CD8-positive, alpha-beta memory T cell (primary cell): ENCODE measurements at places on chromosomes 2 and 18. TPM values are rescaled to one million over a fixed set of nuclear protein-coding genes. Genes with fewer than 3 reads are reported as not detected.

DNA sequence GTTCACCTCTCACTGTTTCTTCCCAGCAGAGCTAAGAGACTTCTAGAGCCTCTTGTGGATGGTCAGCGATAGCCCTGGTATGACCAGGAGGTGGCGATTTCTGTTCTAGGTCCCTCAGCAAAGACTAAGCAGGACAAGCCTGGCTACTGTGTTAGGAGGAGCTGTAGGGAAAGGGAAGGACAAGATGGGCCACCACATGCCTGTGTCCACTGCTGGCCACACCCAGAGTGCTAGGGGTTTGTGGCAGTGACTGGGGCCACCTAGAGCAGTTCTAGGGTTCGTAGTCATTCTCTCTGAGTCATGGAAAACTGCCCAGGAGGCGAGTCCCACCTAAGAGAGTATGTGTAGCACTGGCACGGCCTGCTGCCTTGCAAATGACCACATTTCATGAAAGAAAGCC, 179.4 kb downstream of the ALPK2 start:
- no peaks in the 10 kb centered on the region for H3K36me3 ChIP-seq
- H3K27ac ChIP-seq: no peak overlapping the region
- H3K4me1 ChIP-seq: no peaks in the 10 kb centered on the region
- no peak for DNase-seq
- no peak overlapping the region for H3K4me3 ChIP-seq

The C2orf81 gene
- total RNA-seq: 3.2 TPM

- no peaks in the 10 kb centered on the region for H3K36me3 ChIP-seq
- no peak overlapping the region for H3K27ac ChIP-seq
- H3K4me3 ChIP-seq: no peak overlapping the region
- H3K27me3 ChIP-seq: no peaks in the 10 kb centered on the region
- H3K4me1 ChIP-seq: peaks cover 3% of the 10 kb centered on the region
Observed at GRCh38 chr2:237722616-237723015, 76.0 kb upstream of the RBM44 start.

DNA sequence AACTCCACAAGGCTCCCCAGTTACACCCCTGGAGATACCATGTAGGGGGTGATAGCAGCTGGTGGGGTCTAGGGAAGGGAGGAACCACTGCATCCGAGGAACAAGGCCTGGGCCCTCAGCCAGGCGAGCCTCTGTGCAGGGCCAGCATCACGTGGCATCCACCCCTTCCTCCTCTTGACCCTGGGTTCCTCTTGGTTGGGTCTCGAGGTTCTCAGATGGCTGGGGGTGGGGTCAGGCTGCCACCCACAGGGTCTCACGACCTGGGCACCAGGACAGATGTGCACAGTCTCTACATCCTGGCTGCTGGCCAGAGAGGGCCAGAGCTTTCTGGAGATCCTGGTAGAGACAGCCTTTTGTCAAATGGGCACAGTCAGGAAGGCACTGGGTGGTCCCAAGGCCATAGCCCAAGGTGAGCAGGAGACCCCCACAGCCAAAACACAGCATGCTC, 10.4 kb downstream of the HS6ST1 start:
- H3K4me3 ChIP-seq: no peak overlapping the region
- no peak for DNase-seq
- H3K4me1 ChIP-seq: no peaks in the 10 kb centered on the region
- H3K27ac ChIP-seq: no peak overlapping the region
- no peaks in the 10 kb centered on the region for H3K27me3 ChIP-seq

GRCh38 chr2:137675584-137676327, 288.5 kb upstream of the HNMT start:
- H3K27ac ChIP-seq: no peak overlapping the region
- no peaks in the 10 kb centered on the region for H3K36me3 ChIP-seq
- no peaks in the 10 kb centered on the region for H3K4me1 ChIP-seq
- H3K27me3 ChIP-seq: no peaks in the 10 kb centered on the region
- DNase-seq: no peak
- H3K4me3 ChIP-seq: no peak overlapping the region
